EH (cell line): ENCODE measurements at places on chromosomes 6 and 20.

DNA sequence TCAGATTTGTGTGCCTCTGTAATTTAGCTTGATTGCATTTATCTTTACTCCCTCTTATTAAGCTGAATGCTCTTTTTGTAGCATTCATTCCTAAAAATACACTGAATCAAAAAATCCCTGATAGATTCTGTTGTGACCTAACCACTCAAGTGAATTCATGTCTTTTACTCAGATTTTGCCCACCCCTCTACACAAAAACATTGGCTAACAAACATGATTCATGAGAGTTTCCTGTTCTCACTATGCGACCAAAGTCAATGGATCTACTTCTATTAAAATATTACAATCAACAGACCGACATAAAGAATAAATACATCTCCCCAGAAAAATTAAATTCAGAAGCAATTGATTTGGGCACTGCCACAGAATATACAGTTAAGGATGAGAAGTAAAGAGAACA, 99.5 kb upstream of the THEMIS start:
- no peak for DNase-seq

- no peak for DNase-seq
Measured at GRCh38 chr6:28553384-28553985, 27.8 kb downstream of the GPX5 start.

GRCh38 chr6:159788753-159789376, 537 bp downstream of the TCP1 start:
- DNase-seq, result peak; percentile 67

DNA sequence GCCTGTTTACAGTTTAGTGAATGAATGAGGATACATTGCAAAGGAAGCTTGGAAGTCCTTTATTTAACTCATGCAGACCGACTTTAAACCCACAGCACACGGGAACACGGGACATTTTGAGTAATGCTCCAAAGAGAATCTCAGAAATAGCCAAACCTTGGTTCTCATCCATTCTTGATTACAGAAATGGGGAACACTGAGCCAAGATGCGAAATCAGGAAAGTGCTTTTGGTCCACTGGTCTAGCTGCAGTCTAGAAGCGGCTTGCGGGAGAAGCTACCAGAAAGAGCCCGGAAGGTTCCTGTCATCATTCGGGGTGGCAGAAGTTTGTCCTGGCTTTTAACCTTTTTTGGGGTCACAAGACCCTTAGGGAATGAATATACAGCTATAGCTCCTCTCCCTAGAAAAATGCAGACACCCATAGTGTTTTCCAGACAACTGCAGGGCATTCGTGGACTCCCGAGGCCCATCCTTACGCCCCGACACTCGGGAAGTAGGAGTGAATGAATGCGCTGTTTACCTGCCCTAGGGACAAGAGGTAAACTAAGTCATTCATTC, 475 bp upstream of the TMEM181 start:
- no peak for DNase-seq

GRCh38 chr6:35016502-35017321, 124.4 kb downstream of the TCP11 start:
- peak; percentile 76 for DNase-seq
